ENCODE measurements at places on chromosomes 1 and 21.
A peak's percentile ranks its signal among the peaks of the same experiment; 100 is the strongest.

DNA sequence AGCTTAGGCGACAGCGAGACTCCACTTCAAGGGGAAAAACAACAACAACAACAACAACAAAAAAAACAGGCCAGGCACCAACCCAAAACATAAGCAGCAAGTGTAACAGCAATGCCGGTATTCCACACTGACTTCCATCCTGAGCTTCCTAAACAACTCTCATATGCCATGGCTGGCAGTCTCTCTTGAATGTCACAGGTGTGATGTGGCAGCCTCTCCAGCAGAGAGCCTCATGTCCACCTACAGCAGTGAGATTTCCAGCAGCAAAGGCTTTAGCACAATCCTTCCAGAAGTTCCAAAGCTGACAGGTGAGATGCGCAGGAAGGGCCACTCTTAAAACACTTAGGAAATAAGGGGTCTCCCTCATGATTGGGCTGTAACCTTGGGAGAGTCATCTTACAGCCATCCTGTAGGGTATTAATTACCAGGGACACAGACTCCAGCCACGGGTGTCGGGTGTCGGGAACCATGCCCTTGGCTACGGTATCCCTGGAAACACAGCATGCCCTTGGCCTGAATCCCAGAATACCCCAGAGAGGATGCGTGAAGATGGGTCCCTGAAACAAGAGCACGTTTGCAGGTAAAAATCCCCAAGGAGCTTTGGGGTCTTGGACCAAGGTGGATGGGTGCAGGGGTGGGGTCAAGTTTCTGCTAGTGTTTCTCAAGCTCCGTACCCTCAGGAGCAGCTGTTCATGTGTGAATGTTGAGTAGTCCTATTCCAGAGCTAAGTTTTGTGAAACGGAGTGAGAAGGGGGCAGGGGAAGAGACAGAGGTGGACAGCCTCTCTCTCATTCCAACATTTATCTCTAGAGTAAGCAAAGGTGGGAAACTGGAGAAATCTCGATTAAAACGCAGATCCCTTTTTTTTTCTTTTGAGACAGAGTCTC lies 31.4 kb downstream of the CLSTN1 start:
- peak; percentile 87 for DNase-seq

DNA sequence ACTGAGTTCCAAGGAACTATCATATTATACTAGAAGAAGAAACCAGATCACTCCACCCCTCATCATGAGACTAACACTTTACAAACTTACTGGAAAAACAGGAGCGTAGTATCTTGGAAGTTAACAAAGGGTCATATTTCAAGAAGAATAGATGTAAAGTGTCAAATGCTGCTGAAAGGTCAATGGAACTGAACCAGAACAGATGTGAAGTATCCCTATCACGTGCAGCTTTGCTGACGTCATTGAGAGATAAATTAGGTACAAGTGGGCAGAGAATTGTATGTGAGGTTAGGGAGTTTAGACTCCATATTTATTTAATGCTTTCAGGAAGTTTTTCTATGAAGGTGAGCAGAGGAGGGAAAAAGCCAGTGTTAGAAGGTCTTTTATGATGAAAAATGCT lies 483.0 kb downstream of the NCAM2 start:
- no peak for DNase-seq

GRCh38 chr1:67484492-67484891 lies 54.3 kb upstream of the SERBP1 start:
- no peak for DNase-seq

GRCh38 chr1:113027449-113027848 lies 45.5 kb upstream of the LRIG2 start:
- peak; percentile 63 for DNase-seq

DNA sequence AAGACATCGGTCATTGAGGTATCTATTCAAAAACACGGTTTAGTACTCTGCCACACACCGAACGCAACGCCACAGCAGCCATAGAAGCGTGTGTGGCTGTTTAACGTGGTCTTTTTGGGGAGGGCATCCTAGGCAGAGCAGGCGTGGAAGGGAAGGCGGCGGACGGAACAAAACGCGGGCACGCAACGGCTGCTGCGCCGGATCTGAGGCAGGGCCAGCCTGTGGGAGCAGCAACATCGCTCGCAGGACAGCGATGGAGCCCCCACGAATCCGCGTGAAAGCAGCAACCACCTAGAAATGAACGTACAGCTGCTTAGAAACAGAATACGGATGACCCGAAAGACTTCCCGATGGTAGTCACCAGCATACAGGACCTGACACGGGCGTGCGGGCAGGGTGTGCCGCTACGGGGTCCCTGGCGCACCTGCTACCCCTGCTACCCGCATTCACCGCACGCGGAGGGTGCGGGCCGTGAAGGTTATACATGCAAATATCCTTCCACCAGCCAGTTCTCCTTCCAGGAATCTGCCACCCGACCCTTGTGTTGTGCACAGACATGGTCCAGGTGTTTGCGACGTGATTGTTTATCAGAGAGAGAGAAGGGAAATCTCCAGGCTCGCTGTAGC lies 114.4 kb upstream of the COL6A1 start:
- no peak for DNase-seq

DNA sequence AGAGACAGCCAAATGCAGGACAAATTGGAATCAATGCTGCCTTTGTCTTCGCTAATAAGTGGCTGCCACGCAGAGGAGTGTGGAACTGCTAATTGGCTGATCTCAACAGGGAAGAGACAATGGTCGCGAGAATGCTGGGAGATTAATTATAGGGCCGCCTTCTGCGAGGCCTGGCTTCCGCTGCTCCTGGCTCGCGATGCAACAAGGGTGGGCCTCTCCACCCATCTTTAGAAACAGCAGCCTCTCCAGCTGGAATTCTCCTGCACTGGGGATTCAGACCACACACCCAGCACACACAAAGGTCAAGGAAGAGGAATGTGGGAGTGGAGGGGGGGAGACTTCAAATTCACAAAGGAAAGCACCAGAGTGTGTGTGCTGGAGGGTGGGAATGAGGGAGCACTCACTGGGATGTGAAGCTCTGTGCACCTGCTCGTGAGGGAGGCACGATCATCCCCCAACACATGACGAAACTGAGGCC lies 200.7 kb upstream of the GRIK3 start:
- DNase-seq = peak; percentile 73

- no peak for DNase-seq
Measured at GRCh38 chr1:162196387-162196786, 126.9 kb downstream of the NOS1AP start.

GRCh38 chr1:51897699-51898031 lies 19.1 kb upstream of the NRDC start:
- no peak for DNase-seq

DNA sequence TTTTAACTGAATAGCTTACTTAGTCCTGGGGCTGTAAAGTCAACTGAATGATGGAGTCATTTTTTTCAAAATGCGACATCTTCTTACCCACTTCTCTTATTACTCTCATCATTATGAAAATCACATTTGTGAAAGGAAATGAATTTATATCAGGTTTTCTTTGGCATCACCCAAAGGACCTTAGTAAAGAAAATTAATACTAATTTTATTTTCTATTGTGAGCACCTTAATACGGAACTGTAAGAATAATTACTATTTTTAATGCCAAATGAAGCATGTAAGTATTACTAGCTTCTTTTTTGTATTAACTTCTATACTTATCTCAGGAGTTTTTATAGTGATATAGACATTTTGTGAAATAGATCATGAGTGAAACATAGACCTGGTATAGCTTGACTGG lies 30.9 kb downstream of the PTPRC start:
- DNase-seq = no peak

DNA sequence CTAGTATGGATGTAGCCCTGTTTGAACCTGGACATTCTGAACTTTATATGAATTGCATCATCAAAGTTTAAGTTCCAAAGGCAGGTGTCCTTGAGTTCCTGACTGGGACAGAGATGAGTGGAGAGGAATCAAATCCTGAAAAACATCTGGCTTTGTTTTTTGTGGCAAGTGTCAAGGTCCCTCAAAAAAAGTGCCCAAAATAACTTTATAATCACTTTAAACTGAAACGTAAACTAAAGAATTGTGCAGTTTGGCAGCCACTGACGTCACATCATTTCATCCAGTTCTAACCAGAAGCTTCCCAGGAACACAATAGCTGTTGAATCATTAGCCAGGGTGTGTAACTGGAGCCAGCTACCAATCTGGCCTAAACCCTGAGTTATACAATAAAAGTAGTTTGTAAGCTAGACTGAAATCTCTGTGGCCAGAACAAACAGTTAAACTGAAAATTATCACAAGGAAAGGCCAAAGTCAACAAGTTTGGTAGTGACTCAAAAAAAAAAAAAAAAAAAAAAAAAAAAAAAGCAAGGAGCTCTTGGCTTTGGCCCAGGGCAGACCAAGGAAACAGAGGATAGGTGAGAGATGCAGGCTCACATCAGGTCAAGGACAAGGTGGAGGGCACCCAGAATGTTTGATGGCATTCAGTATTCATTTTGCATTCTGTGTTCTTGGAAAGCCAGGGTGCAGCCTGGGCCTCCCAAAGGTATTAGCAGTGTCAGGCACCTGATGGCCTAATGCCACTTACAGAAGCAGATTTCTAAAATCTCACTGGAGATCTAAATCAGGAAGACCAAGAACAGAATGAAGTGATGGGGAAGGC lies 74.3 kb downstream of the TNFSF18 start:
- DNase-seq = no peak

- no peak for DNase-seq
Measured at GRCh38 chr1:160777486-160778089, 18.4 kb upstream of the LY9 start.

DNA sequence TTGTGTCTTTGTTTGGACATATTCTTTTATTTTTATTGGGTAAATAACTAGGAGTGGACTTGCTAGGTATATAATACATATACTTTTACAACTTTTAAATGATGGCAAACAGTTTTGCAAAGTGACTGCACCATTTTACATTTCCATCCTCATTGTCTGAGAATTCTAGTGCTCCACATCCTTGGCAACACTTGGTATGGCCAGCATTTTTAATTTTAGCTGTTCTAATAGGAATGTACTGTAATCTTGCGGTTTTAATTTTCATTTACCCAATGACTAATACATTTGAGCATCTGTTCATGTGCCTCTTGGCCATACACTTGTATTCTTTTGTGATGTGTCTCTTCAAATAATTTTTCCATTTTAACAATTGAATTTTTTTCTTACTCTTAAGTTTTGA lies 37.0 kb upstream of the ATP6V1G3 start:
- no peak for DNase-seq

DNA sequence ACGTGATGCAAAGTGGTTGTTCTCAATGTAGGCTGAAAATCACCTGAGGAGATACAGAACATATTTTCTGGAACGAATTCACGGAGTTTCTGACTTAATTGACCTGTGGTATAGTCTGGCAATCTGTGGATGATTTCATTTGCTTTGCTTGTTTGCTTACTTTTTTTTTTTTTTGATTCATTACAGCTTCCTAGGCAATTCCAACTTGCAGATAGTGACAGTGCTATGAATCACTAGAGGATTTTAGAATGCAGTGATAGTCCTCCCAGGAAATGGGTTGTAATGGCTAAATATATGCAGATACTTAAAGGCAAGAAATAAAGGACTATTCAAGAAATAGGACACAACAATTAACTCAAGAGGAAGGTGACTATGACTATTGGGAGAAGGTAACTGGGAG lies 1378.1 kb upstream of the PRMT6 start:
- no peak for DNase-seq

DNA sequence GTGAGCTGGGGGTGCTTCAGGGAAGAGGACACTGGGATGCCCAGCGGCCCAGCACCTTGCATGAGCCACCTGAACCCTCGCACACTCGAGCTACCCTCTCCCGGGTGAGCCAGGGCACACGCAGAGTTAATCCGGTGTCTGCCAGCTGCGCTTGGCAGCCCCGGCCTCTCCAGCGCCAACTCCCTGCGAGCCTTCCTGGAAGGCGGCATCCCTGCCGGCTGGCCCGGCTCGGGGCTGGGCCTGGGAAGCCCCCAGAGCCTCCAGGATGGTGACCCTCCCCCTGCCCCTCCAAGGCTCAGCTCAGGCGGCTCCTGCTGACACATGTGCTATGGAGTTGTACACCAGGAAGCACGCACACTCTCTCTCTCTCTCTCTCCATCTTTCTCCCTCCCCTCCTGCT lies 48.7 kb downstream of the RAP1GAP start:
- DNase-seq = no peak

- DNase-seq = no peak
Measured at GRCh38 chr1:3287656-3288160, 166.8 kb upstream of the ARHGEF16 start.

DNA sequence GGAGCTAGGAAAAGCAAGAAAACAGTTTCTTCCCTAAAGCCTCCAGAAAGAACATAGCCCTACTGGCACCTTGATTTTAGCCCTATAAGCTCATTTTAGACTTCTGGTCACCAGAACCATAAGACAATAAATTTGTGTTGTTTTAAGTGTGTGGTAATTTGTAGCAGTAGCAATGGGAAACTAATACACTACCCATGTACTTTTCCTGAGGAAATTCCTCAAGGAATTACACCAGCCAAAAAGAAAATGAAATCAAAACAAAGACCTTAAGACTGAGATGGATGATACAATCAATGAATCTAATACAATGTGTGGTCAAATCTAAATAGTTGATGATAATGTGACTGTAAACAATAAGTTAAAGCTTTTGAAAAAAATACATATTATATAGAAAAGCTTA lies 11.8 kb downstream of the VAMP4 start:
- DNase-seq = no peak

GRCh38 chr1:160047111-160047991 lies 15.6 kb upstream of the PIGM start:
- DNase-seq = no peak

DNA sequence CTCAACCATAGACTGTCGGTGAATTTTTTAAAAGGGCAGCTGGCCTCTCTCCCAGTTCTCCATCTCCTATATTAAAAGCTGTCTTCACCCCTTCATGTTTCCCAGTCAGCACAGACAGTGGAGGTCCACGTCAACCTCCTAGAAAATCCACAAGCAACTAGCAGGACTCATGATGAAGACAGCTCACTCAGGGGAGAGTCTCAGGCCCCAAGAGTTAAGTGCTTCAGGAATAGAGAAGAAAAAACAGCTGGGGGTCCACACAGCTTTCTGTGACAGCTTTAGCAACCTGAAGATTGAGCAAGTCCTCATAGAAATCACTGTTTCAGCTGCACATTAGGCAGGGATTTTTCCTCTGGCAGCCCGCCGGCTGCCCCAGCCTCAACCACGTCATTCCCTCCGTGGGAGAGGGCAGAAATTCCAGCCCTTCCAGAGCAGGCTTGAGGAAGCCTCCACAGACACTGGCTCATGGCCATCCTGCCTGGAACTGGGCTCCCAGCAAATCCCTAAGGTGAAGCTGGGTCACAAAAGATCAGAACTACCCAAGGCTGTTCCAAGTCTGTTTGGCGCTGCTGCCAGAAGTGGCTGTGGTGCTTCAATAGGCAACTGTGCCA lies 15.2 kb downstream of the GPR161 start:
- no peak for DNase-seq

GRCh38 chr1:31742462-31743212 lies 21.5 kb downstream of the ADGRB2 start:
- DNase-seq = no peak

DNA sequence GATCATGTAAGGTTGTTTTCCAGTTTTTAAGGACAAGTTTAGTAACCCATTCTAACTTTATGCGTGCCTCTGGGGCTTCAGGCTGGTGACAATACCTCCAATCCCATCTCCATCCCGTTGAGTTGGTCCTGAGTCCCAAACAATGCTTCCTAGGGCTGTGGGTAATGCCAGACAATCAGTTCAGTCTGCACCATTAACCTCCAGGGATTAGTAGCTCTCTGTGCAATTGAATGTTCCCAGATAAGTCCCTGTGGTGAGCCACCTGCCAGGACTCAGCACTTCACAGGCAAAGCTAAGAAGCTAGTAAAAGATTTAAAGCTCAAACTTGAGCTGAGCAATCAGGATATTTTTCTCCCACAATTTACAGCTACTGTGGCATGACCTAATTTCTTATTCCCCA lies 462.2 kb upstream of the PTBP2 start:
- DNase-seq = peak; percentile 25

GRCh38 chr1:208243527-208243966 lies 637 bp downstream of the PLXNA2 start:
- DNase-seq = peak; percentile 86
